Epithelial cell of prostate (primary cell): ENCODE measurements at places on chromosomes 7 and 10.
A peak's percentile ranks its signal among the peaks of the same experiment; 100 is the strongest.

GRCh38 chr10:102795453-102796406 lies 41.5 kb downstream of the CYP17A1 start:
- DNase-seq: no peak

GRCh38 chr10:405648-406047 lies 270.4 kb downstream of the ZMYND11 start:
- DNase-seq: no peak

- no peak for DNase-seq
Observed at GRCh38 chr10:104096692-104097091, 11.0 kb upstream of the COL17A1 start.

GRCh38 chr10:98224996-98225395 lies 43.0 kb downstream of the LOXL4 start:
- DNase-seq: no peak

- no peak for DNase-seq
Observed at GRCh38 chr7:7706101-7706511, 12.3 kb downstream of the RPA3 start.

GRCh38 chr7:157309988-157310668 lies 26.7 kb upstream of the DNAJB6 start:
- DNase-seq: peak; percentile 45
